GDM1 (cell line): ENCODE measurements at places on chromosomes 12 and 14.

DNA sequence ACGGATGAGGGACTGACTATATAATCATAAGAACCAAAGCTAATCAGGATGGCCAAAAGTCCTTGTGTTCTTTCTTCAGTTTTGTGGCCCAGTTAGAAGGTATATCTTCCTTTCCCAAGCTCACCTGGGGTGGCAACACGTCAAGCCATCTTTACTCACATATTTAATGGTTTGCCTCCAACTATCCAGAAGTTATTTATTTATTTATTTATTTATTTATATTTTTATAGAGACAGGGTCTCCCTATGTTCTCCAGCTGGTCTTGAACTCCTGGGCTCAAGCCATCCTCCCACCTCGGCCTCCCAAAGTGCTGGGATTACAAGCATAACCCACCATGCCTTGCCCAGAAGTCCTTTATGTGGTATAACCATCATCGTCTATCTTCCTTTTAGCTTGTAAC lies 11.8 kb upstream of the SP7 start:
- DNase-seq, result no peak

DNA sequence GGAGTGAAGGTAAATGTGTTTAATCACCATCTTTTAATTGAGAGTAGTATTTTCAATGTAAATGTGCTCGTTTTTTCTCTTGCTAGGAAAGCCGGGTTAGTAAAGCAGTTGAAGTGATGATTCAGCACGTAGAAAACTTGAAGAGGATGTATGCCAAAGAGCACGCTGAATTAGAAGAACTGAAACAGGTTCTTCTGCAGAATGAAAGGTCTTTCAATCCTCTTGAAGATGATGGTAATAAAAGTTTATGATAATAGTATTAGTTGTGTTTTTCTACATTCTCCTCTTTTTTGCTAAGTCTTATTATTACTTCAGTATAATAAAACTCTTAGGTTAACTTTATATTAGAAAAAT lies 93.9 kb downstream of the DNAI7 start:
- no peak for DNase-seq

GRCh38 chr12:116186482-116187150 lies 90.9 kb downstream of the MED13L start:
- DNase-seq, result no peak

GRCh38 chr14:75380656-75381055 lies 47.2 kb upstream of the JDP2 start:
- no peak for DNase-seq

DNA sequence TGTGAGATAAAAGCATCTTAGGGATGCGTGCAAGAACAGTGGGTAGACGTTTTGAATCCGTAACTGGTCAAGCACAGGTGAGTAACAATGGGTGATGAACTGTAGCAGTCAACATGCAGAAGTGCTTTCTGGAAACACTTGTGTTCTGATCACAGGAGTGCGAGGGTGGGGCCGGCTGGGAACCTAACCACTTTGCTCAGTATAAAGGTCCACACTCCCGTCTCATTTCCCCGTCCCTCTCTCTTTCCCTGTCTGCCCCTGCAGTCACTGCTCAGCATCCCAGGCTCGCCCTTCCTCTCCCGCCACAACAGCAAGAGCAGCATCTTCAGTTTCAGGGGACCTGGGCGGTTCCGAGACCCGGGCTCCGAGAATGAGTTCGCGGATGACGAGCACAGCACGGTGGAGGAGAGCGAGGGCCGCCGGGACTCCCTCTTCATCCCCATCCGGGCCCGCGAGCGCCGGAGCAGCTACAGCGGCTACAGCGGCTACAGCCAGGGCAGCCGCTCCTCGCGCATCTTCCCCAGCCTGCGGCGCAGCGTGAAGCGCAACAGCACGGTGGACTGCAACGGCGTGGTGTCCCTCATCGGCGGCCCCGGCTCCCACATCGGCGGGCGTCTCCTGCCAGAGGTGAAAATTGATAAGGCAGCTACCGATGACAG lies 127.1 kb downstream of the FIGNL2 start:
- no peak for DNase-seq

DNA sequence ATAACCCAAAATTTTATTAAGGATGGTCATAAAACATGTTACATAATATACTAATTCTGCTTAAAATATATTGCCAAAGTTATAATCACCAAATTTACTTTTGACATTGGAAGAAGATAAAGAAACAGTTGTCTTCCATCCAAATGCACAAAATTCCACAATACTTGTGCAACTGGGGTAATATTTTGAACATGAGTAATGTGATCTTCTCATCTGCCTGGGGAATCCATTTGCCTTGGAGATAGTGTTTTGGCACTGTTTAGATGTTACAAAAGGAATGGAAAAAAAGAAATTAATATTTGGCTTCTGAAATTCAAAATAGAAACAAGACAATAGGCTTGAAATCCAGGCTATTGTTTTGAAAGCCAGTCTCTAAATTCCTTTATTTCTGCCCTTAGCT lies 9.1 kb downstream of the GPR19 start:
- no peak for DNase-seq

DNA sequence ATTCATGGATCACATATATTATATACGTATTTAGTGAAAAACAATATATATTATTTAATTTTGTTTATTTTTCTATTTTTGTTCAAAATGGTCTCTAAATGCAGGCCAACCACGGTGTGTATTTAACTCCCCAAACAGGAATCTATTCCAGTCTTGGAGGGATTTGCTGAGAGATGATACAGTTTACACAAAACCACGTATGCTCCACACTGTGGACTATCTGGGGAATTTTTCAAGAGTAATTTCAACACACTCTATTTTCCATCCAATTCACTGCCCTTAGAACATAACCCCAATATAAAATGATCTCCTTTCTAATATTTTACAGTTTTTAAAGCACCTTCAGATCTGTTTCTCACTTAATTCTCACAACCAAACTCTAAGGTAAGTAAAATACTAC lies 15.3 kb downstream of the EML1 start:
- DNase-seq, result no peak

- DNase-seq, result no peak
Observed at GRCh38 chr12:132282950-132283771, 46.2 kb downstream of the GALNT9 start.

DNA sequence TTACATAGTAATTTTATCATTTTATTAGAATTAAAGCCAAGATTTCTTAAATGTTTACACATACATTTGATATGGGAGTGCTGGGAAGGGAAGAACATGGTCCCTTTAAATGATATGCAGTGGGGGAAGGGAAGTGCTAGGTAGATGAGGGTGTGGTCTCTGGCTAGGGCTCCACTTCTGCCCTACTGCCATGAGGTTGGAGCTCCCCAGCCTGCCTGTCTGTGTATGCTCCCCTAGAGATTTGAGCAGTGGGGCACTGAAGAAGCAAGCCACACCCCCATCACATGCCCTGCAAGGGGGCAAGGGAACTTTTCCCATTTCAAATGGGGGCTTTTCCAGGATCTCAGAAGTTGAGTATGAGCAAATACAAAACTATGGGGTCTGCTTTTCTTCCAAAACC lies 25.5 kb downstream of the CLECL1 start:
- DNase-seq, result no peak

- DNase-seq, result no peak
Observed at GRCh38 chr14:39673270-39673711, 241.1 kb upstream of the FBXO33 start.

GRCh38 chr12:50979369-50980052 lies 27.2 kb downstream of the HIGD1C start:
- DNase-seq, result no peak

DNA sequence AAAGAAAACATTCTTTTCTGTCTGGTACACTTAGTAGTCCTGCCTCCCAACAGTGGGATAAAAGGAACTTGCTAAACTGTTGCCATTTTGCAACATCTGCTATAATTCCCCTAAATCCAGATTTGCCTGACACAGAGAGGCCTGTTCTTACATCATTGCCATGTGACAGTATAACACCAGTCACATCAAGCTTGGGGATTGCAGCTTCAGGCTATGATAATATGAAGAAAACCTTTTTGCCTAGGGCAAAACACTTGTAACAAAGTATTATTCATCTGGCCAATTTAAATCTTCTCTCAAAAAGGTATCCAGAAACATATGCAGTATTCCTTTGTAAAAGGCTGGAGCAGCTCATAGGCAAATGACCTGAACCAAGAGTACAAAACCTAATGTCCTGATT lies 80.9 kb upstream of the OTX2 start:
- no peak for DNase-seq

GRCh38 chr12:122374707-122375106 lies 47.8 kb downstream of the CLIP1 start:
- no peak for DNase-seq

GRCh38 chr12:1470051-1470450 lies 124.3 kb downstream of the FBXL14 start:
- no peak for DNase-seq

DNA sequence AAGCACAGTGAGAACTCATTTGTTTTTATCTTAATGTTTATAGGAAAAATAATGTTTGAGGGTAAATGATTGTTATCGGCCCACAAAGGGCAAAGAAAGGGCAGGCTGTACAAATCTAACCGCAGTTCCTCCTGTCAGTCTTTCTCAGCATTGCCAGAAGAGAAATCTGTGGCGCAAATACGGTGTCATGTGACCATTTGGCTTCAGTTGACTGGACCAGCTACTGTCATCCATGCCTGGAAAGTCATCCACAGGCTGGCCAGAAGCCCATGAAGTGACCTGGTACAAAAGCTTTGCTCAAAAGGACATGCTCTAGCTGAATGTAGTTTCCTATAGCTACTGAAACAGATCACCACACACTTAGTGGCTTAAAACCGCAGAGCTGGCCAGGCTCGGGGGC lies 43.6 kb downstream of the HCAR2 start:
- no peak for DNase-seq

- DNase-seq, result no peak
Observed at GRCh38 chr14:80584744-80585505, 356.6 kb downstream of the CEP128 start.

GRCh38 chr12:5789469-5789968 lies 155.5 kb downstream of the ANO2 start:
- no peak for DNase-seq

DNA sequence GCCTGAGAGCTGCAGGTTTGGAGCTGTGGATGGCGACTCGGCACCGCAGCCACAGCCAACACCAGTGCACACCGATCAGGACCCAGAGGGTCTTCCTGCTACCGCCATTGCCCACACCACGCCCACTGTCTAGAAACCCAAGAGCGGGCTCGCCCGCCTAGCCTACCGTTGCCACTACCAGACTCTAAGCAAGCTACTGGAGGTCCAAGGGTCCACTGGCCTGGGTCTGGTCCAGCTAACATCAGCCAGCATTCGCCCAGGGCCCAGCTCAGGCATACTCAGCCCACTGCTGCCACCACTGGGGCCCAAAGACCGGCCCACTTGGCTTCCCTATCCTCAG lies 30.5 kb upstream of the MON2 start:
- no peak for DNase-seq
